ENCODE measurements at places on chromosomes 4 and X.

DNA sequence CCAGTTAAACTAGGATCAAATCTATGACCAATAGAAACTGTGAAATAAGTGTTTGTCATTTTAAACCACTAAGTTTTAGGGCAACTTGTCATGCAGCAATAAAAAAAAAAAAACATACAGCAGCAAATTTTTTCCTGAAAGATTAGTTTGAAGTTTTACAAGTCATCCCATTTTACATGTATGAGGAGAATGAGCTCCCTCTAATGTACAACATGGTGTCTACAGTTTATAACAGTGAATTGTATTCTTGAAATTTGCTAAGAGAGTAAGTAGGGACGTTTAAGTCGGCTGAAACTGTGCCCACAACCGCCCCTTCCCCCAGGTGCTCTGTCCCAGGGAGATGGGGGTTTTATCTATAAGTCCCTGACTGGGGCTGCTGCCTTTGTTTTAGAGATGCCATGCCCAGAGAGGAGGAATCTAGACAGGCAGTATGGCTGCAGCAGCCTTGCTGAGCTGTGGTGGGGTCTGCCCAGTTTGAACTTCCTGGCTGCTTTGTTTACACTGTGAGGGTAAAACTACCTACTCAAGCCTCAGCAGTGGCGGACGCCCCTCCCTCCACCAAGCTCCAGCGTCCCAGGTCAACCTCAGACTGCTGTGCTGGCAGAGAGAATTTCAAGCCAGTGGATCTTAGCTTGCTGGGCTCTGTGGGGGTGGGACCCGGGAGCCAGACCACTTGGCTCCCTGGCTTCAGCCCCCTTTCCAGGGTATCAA lies 499.3 kb upstream of the CT83 start:
- DNase-seq: no peak

DNA sequence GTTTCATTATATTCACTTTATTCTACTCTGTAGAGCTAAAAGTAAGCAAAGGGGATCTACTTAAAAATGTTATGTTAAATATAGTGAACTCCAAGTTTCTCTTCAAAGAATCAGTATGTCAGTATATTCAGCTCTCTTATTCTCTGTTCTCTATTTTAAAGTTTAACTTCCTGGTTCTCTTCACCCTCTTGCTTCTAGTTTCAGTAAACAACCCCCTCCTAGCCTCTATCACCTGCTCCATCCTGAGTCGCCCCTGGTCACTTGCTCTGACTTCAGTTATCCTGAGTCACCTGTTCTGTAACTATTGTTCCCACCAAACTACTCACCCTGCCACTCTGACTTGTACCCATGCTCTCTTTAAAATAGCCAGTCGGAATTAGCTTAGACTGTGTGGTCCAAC lies 180.9 kb upstream of the AADAT start:
- no peak for DNase-seq

GRCh38 chr4:142324572-142324971 lies 521.5 kb downstream of the INPP4B start:
- DNase-seq: no peak

- DNase-seq: no peak
These were observed 254.4 kb upstream of the CXXC4 start for GRCh38 chr4:104749062-104749461.

- no peak for DNase-seq
These were observed 887.3 kb upstream of the DIAPH2 start for GRCh38 chrX:95797344-95797743.

DNA sequence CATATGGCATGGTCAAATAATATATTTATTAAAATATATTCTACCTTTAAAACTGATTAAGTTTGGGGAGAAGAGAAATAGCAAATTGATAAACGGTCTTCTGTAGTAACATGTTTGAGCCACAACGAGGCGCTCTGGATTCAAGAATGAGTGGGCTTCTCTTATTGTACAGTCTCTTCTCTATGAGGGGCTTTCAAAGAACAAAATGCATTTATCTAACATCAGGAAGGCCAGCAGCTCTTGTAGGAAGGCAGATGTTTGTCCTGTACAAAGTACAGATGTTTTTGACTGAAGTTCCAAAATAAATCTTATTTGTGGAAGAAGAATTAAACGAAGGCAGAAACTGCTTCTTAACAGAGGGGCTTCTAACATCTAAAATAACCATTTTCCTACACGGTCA lies 153.6 kb downstream of the RASL11B start:
- peak; percentile 9 for DNase-seq

GRCh38 chr4:6466756-6467381 lies 5.5 kb downstream of the PPP2R2C start:
- no peak for DNase-seq

- DNase-seq: no peak
These were observed 21.3 kb upstream of the SOX3 start for GRCh38 chrX:140526171-140526570.

DNA sequence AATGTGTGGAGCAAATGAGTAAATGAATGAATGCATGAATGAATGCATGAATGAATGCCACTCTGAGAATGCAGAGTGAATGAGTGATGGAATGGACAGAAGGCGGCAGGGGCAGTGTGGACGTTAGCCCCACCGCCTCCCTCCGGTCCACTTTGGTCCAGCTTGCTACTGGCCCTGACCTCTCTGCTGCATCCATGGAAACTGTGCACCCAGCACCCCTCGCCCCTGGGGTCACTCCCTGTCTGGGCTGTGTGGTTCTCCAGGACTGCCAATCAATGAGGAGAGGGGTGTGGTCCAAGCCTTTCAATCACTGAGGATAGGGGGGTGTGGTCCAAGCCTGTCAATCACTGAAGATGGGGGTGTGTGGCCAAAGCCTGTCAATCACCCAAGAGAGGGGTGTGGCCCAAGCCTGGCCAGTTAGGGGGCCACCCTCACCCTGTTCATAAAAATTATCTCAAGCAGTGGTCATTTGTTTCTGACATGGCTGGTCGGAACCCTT lies 39.2 kb upstream of the ASMTL start:
- DNase-seq: no peak

DNA sequence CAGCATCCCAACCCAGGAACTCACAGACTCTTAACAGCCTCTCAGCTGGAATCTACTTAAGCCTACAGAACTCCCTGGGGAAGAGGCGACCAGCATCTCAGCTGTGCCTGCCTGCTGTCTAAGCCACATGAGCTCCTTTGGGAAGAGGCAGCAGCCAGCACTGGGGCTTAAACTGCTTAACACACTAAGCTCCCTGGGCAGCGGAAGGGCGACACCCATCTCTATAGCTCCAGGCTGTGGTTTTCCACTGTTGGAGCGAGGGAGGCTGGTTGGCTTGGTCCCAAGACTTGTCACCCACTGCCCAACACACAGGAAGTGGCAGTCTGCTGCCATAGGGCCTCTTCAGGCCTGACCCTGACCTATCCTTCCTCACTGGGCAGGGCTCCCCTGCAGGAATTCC lies 1544.1 kb upstream of the ADGRL3 start:
- DNase-seq: no peak

DNA sequence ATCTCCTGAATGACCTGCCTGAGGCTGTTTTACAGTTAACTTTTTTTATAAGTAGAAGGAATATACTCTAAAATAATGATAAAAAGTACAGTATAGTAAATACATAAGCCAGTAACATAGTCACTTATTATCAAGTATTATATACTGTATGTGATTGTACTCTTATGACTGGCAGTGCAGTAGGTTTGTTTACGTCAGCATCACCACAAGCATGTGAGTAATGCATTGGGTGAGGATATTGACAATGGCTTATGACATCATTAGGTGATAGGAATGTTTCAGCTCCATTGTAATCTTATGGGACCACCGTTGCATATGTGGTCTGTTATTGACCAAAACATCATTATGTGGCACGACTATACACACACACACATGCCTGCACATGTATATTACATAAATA lies 20.5 kb downstream of the NUDT9 start:
- no peak for DNase-seq

DNA sequence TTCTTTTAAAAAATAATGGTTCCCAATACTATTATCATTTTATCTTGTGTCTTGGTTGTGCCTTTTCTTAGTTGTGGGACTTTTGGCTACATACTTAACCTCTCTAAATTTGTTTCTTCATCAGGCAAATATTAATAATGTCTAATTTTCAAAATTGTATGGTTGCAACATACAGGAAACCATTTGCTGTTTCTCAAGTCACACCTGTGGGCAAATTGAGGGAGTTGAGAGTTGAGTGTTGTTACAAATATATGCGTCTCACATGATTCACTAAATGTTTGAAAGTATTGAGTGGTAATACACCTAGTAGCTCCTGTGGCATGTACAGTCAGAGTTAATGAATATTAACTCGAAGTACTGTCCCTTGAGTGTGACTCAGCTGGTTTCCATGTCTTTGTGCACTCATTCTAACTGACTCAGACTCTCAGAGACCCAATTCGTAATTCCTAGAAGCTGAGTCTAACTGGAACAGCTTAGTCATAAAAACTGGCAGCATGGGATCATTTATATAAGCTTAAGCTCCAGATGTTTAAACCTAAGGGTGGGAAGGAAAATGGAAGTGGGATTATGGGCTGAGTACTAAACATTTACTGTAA lies 802.4 kb downstream of the TRIML1 start:
- no peak for DNase-seq

DNA sequence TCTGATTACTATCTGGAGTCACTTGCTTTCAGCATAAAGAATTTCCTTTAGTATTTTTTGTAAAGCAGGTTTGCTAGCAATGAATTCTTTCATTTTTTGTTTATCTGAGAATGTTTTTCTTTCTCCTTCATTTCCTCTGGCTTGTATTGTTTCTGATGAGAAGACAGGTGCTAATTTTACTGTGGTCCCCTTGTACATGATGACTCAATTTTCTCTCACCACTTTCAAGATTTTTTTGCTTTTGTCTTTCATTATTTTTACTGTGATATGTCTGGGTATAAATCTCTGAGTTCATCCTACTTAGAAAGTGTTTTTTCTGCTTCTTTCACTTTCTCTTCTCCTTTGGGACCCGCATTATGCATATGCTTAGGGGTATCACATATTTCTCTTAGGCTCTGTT lies 62.6 kb downstream of the PKD2 start:
- no peak for DNase-seq

DNA sequence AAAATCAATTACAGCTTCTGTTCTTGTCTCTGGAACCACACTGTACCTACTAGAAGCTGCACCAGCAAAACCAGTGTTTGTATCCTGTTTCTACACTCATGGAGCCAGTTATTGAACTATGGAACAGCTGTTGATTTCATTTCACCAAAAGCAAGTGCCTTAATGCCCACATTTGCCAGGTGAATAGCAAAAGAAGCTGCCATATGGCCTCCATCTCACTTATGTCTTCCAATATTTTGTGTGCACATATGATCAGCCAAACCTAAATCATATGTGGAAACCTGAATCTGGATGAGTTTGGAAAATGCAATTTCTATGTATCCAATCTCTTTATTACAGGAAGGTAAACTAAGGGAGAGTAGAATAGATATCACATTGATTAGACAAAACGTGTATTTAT lies 415.8 kb upstream of the GRID2 start:
- no peak for DNase-seq

- no peak for DNase-seq
These were observed 35.8 kb downstream of the GPR82 start for GRCh38 chrX:41759817-41760216.

DNA sequence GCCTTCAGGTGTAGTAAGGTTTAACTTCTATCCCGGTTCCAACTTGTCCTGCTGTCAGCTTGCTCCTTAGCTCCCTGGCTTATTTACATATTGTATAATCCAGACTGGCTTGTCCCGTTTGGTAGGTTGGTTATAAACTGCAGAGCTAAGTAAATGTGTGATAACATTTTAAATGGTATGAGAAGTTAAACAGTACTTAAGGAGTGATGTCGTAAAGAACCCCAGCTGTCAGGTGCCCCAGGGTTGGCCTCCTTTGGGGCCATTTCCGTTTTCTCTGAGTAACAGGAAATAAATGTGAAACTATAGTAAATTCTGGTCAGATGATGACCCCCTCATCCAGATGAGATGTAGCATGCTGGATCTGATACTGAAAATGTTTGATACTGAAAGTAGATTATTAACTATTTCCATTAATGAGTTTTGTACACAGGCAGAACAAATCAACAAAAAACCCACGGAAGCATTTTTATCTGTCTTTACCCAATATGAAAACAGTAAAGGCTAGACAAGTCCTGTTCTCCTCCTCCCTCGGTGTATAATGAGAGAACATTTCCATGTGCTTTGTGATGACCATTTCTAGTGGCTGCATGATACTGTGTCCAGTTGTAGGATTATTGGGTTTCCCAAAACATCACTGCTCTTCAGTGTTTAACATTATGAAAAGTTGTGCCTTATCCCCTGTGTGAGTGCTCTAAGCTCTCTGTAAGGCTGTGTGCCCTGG lies 22.4 kb downstream of the GAB1 start:
- DNase-seq: peak; percentile 72

GRCh38 chr4:183760326-183760725 lies 101.2 kb downstream of the TRAPPC11 start:
- DNase-seq: no peak

DNA sequence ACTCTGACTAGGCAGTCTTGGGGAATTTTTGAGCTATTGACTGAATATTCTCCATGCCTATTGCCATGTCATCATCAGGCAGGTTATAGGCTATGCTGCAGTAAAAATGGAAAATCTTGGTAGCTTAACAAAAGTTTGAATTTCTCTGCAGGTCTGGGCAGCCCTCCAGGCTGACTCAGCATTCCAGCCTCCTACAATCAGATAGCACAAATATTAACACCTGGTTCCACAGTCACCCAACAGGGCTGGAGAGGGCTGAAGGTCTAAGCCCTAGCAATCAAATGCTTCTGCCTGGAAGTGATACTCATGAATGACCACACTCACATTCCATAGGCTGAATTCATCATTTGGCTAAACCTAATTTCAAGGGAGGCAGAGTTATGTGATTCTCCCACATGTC lies 9.6 kb upstream of the PPP3CA start:
- no peak for DNase-seq

DNA sequence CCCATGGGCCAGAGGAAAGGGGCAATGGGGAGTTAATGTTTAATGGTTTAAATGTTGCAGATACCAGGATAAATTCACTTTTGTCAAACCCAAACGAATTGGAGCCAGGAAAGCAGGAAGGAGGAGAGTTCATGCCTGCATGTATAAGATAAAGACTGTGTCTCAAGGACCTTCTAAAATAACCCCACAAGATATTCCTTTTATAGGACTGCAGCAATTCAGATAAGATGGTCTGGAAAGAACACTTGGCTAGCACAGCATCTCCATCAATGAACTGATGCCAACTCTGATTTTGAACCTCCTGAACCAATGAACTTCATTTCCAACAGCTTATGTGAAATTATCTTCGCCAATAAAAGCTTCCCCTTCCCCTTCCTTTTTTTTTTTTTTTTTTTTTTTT lies 31.3 kb upstream of the LONRF3 start:
- no peak for DNase-seq

DNA sequence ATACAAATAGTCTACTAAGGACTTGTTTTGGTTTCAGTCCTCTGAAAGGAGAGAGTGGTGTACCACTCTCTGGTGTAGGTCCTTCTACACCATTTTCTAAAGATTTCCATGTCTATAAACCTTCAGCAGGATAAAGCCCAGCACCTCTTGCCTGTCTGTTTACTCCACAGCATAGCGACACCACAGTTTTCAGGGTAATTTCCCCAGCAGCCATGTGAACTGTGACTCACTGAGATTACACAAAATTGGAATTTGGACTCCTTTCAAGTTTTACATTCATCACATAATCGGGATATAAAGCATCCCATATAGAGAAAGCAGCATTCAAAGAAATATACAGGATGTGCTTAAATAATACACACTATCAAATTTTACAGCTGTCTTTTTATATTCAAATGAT lies 229.6 kb downstream of the PRDM5 start:
- no peak for DNase-seq

- DNase-seq: no peak
These were observed 20.8 kb upstream of the NKX1-1 start for GRCh38 chr4:1427010-1427409.

Data from NCI-H526 treated with DMSO at 0.1 percent for 48 hours (cell line).